ENCODE measurements at places on chromosomes 5 and 9.

GRCh38 chr9:91150998-91151717, 210.6 kb downstream of the AUH start:
- no peak for DNase-seq

- DNase-seq: no peak
Measured at GRCh38 chr9:99341686-99342085, 119.6 kb downstream of the SEC61B start.

DNA sequence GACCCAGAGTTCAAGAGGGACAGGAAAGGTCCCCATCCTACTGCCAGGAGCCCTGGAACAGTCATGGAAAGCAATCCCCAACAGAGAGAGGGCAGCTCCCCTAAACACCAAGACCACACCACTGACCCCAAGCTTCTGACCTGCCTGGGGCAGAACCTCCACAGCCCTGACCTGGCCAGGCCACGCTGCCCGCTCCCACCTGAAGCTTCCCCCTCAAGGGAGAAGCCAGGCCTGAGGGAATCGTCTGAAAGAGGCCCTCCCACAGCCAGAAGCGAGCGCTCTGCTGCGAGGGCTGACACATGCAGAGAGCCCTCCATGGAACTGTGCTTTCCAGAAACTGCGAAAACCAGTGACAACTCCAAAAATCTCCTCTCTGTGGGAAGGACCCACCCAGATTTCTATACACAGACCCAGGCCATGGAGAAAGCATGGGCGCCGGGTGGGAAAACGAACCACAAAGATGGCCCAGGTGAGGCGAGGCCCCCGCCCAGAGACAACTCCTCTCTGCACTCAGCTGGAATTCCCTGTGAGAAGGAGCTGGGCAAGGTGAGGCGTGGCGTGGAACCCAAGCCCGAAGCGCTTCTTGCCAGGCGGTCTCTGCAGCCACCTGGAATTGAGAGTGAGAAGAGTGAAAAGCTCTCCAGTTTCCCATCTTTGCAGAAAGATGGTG, 31.6 kb downstream of the CD180 start:
- no peak for DNase-seq

GRCh38 chr9:133165452-133165730, 1.7 kb upstream of the GBGT1 start:
- DNase-seq: no peak

DNA sequence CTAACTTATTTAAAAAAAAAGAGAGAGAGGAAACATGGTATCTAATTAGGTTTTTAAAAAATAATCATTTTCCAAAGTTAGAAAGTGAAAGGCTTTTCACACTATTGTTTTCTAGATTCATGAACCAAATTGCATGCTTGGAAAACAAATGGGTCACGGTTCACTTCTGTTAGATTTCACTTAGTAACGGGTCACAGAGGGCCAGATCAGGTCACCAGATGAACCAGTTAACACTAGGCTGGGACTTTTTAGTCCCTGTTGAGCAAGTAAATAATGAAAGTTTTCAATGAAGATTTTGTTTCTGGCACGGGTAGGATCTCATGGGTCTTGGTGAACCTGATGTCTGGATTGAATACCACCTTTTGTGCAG, 207.2 kb upstream of the RFX3 start:
- no peak for DNase-seq

DNA sequence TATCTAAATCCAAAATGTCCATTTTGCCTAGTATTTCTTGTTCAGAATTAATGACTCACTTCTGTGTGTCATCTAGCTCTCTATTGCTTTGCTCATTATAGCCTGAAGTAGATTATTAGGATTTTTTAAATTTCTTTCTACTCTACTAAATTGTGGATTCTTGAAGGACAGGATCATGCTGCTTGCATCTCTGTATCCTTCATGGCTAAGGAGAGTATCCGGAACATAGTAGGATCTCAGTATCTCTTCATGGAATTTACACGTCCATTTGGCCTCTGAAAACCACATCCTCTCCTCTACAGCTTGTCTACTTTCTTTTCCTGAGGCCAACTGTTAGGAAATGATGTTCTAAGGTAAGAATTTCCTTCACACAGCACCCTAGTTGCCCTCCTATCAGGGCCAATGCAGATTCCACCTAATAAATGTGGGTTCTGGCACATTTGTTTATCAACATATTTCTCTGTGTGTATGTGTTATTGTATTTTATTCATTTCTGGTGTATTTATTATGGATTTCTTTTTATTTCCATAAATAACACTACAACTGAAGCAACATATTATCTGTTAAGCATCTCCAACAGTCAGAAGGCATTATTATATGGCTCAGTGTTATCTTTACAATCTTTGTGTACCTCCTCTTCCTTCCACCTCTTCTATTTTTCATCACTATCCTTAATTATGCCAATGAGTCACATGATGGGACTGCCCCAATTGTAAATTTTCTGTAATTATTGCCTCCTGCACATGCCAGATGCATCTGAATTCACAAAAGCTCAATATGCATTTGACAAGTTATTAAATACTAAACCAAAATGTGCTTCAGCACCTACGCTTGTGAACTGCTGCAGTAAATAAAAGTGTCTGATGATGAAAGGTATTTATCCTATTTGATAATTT, 557.8 kb upstream of the TLE4 start:
- no peak for DNase-seq

GRCh38 chr5:146018514-146019375, 82.4 kb downstream of the SH3RF2 start:
- no peak for DNase-seq

- no peak for DNase-seq
Measured at GRCh38 chr9:107874591-107875369, 385.2 kb upstream of the KLF4 start.

GRCh38 chr5:93821891-93822415, 80.6 kb upstream of the POU5F2 start:
- no peak for DNase-seq
